ENCODE measurements at places on chromosomes 11 and 22. TPM values are rescaled to one million over a fixed set of nuclear protein-coding genes. Genes with fewer than 3 reads are reported as not detected.

GRCh38 chr22:43698403-43698802, 113.7 kb downstream of the EFCAB6 start:
- no peak for DNase-seq

DNA sequence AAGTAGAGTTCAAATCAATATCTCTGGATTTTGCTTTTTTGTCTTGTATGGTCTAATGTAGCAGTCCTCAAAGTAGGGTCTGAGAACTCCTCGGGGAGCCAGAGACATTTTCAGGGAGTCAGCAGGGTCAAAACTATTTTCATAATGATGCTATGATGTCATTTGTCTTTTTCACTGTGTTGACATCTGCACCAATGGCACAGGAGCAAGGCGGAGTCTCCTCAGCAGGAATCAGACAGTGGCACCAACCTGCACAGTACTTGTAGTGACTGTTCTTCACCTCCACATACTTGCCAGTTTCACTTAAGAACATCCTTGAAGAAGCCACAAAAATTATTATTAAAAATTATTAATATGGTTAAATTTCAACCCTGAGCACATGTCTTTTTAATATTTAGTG, 14.9 kb upstream of the FXYD6 start:
- DNase-seq = no peak

DNA sequence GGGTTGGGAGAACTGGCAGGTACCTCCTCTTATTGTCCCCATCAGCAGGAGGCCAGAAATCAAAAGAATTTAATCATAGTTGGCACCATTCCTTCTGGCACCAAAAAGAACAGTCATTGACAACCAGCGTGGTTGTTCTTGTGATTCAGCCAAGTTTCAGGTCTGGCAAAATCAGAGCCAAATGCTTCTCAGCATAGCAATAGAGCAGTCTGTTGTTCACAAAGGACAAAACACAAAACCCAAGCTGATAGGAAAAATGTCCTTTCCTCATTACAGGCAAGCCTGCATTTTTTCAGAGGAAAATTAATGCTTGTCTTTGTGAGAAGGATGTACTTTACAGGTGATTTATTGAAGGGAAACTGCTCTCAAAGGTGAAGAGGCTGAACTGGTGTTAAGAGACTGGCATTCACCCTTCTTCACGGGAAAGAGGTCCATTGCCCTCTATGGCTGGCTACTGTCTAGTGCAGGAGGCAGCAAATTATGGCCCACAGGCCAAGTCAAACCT, 241.8 kb upstream of the ARHGAP42 start:
- DNase-seq = no peak

- no peak for DNase-seq
These were observed 25.0 kb upstream of the MGAT3 start for GRCh38 chr22:39431821-39432251.

- no peak for DNase-seq
These were observed 960.1 kb upstream of the FAT3 start for GRCh38 chr11:91264481-91264880.

Gene SHANK2
- 277 TPM for total RNA-seq
